SW480 (cell line): ENCODE measurements at places on chromosomes 16 and 17.

- DNase-seq, result no peak
Measured at GRCh38 chr16:56744996-56745640, 15.2 kb downstream of the NUP93 start.

DNA sequence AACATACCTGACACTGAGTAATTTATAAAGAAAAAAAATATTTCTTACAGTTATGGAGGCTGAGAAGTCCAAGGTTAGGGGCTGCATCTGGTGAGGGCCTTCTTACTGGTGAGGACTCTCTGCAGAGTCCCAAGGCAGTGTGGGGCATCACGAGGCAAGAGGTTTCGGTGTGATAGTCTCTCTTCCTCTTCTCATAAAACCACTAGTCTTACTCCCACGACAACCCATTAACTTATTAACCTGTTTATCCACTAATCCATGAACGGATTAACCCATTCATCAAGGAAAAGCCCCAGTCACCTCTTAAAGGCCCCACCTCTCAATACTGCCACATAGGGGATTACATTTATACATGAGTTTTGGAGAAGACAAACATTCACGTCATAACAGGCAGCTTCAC, 20.1 kb downstream of the CIITA start:
- DNase-seq, result no peak

GRCh38 chr17:74566132-74566753, 1.1 kb downstream of the CD300H start:
- peak; percentile 49 for DNase-seq

DNA sequence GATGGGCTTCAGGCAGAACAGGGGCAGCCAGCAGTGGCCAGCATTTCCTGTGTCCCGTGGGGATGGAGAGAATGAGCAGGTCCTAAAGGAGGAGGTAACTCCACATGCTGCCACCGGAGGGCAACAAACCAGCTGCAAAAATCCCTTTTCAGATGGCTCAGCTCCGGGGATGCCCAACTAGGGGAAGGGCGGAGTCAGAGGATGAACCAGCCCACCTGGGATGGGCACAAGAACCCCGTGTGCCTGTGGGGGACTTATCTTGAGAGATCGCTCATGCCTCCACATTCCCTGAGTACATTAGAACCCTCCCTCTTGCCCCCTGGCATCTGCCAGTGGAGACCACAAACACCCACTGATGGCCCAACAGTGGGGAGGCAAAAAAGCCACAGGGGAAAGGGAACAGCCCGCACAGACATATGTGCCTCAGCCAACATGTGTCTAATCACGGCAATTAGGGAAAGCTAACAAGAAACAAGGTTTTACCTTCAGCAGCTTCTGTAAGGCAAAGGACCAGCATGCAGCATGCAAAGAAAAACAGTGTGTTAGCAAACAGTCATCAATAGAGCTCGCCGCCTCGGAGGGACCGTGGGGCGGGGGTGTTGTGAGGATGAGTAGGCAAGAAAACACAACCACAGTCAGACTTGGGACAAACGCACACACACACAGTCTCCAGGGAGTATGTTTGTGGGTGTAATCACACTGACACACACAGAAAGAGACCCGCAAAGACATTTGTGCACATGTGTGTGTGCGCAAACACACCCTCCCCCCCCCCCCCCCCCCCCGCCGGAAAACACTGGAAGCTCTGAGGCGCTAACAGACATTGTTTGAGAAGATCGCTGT, 64.0 kb downstream of the MYO18A start:
- DNase-seq, result peak; percentile 64

- DNase-seq, result no peak
Measured at GRCh38 chr17:74545843-74546230, at the start of gene CD300C. Gene CD300C (minus strand): TSS chr17:74546115. CDS start chr17:74545782, 333 bp downstream.

- DNase-seq, result no peak
Measured at GRCh38 chr17:77675816-77676215, 282.7 kb upstream of the TNRC6C start.

DNA sequence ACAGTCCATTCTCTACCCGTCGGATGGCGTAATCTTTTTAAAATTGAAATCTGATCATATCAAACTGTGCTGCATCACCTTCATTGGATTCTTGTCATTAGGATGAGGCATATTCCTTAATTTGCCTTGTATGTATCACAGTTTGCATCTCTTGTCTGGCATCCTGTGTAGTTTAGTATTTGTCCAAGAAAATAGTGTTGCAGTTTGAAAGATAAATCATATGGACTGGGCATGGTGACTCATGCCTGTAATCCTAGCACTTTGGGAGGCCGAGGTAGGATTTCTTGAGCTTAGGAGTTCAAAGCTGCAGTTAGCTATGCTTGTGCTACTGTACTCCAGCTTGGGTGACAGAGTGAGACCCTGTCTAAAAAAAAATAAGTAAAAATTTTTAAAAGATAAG, 5.8 kb upstream of the RSL1D1 start:
- DNase-seq, result no peak

DNA sequence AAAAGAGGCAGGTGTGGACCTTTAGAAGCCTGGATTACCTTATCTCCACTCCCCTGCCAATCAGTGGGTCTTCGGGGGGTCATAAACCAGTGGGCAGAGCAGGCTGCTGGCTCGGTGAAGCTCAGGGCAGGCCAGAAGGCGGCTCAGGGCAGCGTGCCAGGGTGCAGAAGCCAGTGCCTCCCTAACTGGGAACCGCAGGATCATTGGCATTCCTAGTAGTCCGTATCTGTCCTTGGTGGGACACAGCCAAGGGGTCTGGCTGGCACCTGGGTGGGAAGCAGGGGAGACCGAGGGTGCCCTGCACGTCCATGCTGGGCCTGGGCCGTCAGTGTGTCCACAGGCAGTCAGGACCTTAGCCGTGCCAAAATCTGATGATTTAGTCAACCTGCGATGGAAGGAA, 76.8 kb downstream of the SEC14L1 start:
- DNase-seq, result no peak

DNA sequence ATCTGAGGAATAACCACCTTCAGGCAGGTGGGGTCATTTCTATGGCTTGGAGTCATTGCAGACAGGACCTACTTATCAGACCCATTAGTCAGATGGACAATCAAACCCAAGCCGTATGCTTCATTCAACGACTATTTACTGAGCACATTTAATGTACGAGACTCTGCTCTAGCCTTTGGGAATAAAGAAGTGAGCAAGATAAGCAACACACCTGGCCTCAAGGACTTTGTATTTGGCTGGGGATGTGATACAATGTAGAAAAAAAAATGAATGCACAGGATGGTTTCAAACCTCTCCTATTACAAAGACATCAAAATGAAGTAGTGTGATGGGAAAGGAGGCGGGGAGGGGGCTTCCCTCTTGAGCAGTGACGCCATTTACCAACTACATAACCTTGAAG, 311.7 kb downstream of the PMP22 start:
- DNase-seq, result no peak

- no peak for DNase-seq
Measured at GRCh38 chr16:58417600-58417999, 25.3 kb downstream of the GINS3 start.

- no peak for DNase-seq
Measured at GRCh38 chr16:84864326-84864955, 44.7 kb downstream of the CRISPLD2 start.

DNA sequence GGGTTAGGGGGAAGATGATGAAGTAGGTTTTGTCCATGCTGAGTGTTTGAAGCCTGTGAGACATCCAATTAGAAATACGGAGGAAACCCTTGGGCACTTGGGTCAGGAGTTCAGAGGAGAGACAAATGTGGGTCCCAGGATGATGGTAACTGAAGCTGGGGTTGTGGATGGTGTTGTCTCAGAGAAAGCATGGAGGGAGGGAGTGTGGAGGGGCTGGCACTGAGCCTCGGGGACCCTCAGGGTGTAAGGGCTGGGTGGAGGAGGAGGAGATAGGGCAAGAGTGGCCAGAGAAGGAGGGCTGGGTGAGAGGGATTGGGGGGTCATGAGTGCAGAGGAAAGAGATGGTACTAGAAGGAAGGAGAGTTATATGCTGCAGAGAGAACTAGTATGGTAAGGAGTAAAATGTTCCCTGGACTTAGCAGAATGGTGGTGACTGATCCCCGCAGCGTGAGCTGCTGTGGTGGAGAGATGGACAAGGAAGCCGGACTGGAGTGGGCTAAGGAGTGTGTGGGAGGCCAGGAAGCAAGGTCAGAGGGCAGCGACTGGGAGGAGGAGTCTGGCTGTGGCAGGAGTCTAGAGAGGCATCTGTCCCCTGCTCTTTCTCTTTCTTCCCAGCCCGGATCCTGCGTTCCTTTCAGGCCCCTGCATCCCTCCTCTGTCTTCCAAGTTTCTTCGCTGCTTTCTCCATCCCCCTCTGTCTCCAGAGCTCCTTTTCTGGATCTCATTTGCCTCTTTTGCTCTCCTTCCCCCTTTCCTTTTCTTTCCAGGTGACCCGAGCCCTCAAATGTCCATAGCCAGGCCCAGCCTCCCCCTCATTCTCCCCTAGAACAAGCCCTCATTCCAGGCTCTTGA, 3.9 kb upstream of the COL1A1 start:
- DNase-seq, result no peak

- DNase-seq, result peak; percentile 44
Measured at GRCh38 chr16:11914210-11915113, 1.3 kb downstream of the GSPT1 start.

- DNase-seq, result no peak
Measured at GRCh38 chr17:17420082-17420481, 56.7 kb upstream of the MED9 start.

DNA sequence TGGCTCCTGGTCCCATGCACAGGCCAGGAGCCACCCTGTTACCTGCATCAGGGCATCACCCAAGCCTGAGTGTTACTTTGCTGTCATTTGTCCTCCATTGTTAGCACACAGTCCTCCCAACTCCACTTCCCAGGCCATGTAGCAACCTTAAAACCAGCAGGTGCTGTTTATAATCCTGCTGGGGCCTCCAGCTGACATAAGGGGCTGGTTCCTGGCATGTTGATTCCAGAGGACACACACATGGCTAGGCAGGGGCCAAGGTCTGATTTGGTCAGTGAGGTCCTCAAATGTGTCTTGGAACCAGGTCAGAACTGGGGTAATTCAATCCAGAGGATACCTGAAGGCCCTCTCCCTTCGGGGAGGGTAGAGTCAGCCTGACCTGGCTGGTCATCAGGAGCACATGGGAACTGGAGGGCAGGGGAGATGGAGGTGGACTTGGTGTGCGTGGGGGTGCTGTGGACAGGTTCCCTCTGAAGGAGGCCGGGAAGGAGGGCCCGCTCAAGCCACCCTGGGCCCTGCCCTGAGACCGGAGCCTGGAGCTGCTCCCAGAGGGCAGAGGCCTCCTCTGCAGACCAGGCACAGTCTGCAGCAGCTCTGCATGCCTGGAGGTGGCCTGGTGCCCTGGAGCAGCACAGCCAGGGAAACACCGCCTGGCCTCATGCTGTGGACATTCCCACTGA, 6.6 kb downstream of the ADORA2B start:
- DNase-seq, result no peak

DNA sequence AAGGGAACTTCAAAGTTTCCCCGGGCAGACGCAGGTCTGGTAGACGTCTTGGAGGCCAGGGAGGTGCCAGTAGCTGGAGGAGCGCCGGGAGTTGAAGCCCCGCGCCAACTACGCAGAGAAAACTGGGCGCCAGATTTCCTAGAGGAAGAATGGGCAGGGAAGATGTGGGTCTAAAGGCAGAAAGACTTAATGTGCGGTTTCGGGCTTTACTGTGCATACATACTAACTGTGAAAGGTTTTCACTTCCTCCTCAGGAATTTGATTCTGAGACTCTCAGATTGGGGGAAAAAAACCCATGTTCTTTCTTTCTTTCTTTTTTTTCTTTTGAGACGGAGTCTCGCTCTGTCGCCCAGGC, 331 bp upstream of the ZNF287 start:
- no peak for DNase-seq

DNA sequence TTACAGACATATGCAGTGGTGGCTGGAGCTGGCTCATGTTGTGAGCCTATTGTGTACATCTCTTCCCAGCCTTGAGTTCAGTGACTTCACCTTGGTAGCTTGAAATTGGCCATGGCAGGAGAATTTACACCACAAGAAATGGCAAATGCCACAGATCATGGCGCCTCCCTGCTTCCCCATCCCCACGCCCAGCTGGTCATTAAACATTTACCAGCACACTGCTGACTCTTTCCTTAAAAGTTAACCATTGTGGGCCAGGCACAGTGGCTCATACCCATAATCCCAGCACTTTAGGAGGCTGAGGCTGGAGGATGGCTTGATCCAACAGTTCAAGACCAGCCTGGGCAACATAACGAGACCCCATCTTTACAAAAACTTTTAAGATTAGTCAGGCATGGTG, 22.6 kb upstream of the ITGB4 start:
- DNase-seq, result no peak

- no peak for DNase-seq
Measured at GRCh38 chr16:71406724-71407123, 35.1 kb downstream of the TLE7 start.

DNA sequence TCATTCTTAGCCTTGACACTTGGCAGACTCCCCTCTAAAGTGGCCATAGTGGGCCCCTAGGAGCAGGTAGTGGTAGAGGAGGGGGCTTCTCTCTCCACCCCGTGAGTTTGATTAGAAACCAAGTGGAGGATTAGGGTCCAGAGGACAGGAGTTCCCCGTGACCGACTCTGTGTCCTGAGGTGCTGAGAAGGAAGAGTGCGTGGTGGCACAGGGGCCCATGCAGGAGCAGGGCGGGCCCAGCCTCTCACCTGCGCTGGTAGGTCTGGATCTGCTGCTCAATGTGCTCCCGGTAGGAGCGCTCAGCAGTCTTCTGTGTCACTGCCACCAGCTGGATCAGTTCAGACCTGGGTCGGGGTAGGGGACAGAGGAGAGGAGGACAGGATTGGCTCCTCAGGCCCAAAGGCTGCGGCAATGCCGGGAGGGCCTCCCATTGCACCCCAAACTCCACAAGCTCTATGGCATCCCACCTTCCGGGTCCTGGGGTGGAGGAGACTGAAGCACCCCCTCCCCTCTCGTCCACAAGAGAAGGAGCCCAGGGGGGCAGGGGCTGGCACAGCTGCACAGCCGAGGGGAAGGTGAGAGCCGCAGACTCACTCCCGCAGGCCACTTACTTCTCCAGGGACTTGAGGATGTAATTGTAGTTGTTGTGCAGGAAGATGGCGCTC, 6.2 kb downstream of the ZACN start:
- DNase-seq, result no peak

DNA sequence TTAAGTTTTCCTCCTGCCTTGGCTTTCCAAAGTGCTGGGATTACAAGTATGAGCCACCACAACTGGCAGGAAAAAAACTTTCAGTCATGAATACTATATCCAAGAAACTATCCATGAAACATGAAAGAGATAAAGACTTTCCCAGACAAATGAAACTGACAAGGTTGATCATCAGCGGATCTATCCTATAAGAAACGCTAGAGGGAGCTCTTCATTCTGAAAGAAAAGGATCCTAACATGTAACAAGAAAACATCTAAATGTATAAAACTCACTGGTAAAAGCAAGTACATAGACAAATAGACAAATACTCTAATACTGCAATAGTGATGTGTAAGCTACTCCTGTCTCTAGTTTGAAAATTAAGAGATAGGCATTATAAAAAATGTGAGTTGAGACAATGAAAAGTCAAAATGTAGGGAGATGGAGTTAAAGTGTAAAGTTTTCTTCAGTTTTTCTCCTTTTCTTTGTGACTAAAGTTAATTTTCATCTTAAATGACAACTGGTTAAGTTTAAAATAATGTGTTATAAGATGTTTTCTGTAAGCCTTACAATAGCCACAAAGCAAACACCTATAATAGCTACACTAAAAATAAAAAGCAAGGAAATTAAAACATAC, 79.6 kb upstream of the TEKT1 start:
- DNase-seq, result peak; percentile 55

GRCh38 chr17:72587156-72587555, 466.3 kb downstream of the SOX9 start:
- DNase-seq, result peak; percentile 17

GRCh38 chr17:12693640-12694039, 27.9 kb downstream of the MYOCD start:
- no peak for DNase-seq
